ENCODE measurements at places on chromosomes 5 and 9.

DNA sequence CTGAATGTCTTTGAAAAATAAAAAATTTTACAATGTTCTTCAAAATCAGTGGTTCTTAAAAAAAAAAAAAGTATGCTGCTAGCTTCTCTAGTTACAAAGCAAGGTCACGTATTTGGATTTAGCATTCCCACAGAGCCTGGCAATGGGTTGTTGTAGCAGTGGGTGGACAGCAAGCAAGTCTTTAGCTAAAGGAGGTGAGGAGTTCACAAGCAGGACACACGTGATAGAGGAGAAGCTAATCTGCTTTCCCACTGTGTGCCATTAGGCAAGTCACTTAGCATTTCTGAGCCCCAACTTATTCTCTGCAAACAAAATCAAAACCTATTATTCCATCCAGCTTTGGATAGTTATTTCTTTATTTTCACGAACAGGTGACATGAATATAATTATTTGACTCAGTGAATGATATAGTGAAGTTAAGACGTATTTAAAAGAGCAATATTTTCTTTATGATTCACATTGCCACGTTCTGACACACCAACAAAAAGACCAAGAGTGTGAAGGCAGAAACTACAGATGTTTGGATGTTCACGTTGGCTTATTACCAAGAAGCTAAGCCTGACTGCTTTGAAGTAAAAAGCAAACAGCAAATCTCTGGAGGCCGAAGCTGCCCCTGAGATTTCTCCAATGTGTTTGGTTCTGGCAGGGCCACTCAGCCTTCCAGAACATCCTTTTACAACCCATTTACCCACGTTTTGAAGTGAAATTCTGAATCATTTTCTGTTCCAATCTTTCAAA, 612.1 kb upstream of the CDH6 start:
- no peaks in the 10 kb centered on the region for H3K27me3 ChIP-seq
- H3K4me3 ChIP-seq = no peak overlapping the region
- H3K36me3 ChIP-seq = no peaks in the 10 kb centered on the region
- H3K27ac ChIP-seq = no peak overlapping the region
- H3K4me1 ChIP-seq = no peaks in the 10 kb centered on the region

DNA sequence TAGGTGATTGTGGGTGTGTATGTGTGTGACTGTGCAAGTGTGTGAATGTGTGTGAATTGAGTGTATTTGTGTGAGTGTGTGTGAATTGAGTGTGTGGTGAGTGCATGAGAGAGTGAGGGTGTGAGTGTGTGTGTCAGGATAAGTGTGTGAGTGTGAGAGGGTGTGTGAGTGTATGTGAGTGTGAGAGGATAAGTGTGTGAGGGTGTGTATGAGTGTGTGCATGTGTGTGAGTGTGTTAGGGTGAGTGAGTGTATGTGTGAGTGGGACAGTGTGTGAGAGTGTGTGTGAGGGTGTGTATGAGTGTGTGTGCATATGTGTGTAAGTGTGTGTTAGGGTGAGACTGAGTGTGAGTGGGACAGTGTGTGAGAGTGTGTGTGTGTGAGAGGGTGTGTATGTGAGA, 21.7 kb downstream of the GPRIN1 start:
- no peak overlapping the region for H3K4me3 ChIP-seq
- no peaks in the 10 kb centered on the region for H3K36me3 ChIP-seq
- H3K4me1 ChIP-seq = no peaks in the 10 kb centered on the region

DNA sequence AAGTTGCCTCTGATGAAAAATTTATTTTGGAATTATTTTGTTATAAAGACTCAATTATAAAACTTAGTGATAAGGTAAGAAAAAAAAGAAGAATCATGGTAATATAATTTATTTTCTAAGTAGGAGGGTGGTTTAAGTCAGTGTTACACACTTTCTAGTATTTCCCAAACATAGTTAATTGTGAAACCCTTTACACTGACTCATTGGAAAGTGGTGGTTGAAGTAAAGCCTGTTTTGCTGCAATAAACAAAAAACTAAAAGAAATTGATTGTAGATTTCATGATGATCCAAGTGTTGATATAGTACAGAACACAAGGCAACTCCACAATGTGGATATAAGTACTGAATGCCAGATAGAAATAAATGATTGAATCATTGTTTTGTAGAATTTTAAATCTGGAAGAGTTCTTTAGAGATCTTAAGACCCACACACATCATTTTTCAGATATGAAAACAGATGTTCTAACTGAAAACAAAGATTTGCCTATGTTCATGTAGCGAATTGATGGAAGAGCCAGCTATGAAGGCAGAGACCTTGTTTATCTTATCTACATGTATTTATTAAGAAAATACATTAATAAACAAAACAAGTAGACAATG, 539.8 kb downstream of the PRELID2 start:
- no peak for DNase-seq
- H3K27ac ChIP-seq = no peak overlapping the region
- no peak overlapping the region for H3K4me3 ChIP-seq

DNA sequence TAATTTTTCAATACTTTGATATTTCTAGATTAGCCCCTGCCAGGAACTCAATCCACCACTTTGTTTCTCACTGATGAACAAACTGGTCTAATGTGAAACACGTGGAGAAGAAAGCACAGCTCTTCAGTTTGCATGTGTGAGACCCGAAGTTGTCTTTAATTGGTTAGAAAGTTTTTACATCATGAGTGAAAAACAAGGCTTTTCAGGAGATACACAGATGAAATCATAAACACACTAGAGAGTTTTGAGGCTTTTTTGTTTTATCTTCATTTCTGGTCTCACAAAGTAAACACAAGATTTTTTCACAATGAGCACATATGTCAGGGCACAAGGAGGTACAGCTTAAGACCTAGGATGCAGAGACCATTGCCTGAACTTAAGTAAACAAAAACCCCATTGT, 84.5 kb upstream of the MOCS2 start:
- no peaks in the 10 kb centered on the region for H3K4me1 ChIP-seq
- H3K27ac ChIP-seq = no peak overlapping the region
- H3K36me3 ChIP-seq = no peaks in the 10 kb centered on the region

DNA sequence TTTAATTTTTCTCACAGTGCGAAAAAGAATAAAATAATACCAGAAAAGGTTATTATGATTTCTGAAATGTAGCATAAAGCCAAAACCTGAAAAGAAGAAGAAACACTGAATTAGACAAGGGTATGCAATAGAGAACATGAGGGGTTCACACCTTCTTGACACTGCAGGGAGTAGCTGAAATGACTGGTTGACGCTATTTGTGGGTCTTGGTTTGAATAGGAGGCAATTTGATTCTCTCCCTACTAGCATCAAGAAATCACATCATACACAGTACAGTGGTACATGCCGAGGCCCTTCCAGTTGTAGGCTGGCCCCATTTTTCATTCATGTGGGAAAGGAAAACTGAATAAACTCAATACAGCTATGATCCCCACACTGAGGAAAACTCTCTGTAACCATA, 68.6 kb downstream of the NR3C1 start:
- peaks cover 5% of the 10 kb centered on the region for H3K4me1 ChIP-seq
- no peak overlapping the region for H3K4me3 ChIP-seq
- no peak for DNase-seq
- no peaks in the 10 kb centered on the region for H3K27me3 ChIP-seq
- H3K27ac ChIP-seq = no peak overlapping the region
- no peaks in the 10 kb centered on the region for H3K36me3 ChIP-seq

DNA sequence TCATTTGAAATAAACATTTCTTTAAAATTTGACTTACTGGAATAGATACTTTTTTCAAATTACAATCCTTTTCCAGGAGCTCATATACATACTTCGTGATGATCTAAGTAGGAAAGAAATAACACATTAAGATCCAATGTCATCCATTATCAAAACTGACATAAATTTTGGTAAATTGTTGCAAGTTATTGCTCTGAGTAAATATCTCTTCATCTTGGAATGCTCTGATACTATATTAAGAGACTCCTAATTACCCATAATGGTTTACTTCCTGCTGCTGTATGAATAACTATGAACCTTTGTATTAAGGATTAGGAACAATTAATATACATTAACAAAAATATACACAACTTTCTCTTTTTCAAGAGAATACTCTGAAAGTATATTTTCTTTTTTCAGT, 223.0 kb upstream of the POU5F2 start:
- no peaks in the 10 kb centered on the region for H3K4me1 ChIP-seq
- H3K27ac ChIP-seq = no peak overlapping the region

- no peak overlapping the region for H3K4me3 ChIP-seq
- H3K36me3 ChIP-seq = no peaks in the 10 kb centered on the region
- DNase-seq = no peak
- peaks cover 15% of the 10 kb centered on the region for H3K4me1 ChIP-seq
Observed at GRCh38 chr5:79189439-79190234, 46.3 kb upstream of the JMY start.

DNA sequence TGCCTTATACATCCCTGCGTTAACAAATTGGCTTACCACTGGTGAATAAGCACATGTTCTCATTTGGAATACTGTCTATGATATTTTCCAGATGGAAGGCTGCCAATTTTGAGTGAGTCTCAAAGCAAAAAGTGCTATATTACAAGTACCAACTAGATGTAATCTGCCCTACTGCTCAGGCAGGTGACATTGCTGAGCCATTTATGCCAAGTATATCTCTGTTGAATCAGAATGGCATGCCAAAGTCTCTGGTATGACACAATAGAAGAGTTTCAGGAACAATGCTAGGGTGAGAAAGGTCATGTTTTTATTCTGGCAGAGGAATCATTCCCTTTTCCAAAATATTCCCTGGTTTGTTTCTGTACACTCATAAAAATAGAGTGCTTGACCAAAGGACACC, 356.5 kb downstream of the CDH9 start:
- H3K27me3 ChIP-seq = no peaks in the 10 kb centered on the region
- no peak for DNase-seq
- no peak overlapping the region for H3K27ac ChIP-seq
- H3K36me3 ChIP-seq = no peaks in the 10 kb centered on the region
- no peaks in the 10 kb centered on the region for H3K4me1 ChIP-seq
- H3K4me3 ChIP-seq = no peak overlapping the region

- DNase-seq = no peak
- H3K4me1 ChIP-seq = peaks cover 56% of the 10 kb centered on the region
- no peaks in the 10 kb centered on the region for H3K36me3 ChIP-seq
Observed at GRCh38 chr9:127126971-127127370, 4.5 kb upstream of the ANGPTL2 start.

GRCh38 chr5:17928581-17928981, 294.3 kb downstream of the TAF11L14 start:
- no peaks in the 10 kb centered on the region for H3K36me3 ChIP-seq
- peaks cover 8% of the 10 kb centered on the region for H3K4me1 ChIP-seq
- H3K27ac ChIP-seq = no peak overlapping the region
- no peak for DNase-seq

GRCh38 chr5:80600943-80601693, 31.0 kb upstream of the ANKRD34B start:
- H3K27me3 ChIP-seq = no peaks in the 10 kb centered on the region
- no peak overlapping the region for H3K27ac ChIP-seq
- H3K36me3 ChIP-seq = no peaks in the 10 kb centered on the region
- H3K4me3 ChIP-seq = no peak overlapping the region
- no peak for DNase-seq

DNA sequence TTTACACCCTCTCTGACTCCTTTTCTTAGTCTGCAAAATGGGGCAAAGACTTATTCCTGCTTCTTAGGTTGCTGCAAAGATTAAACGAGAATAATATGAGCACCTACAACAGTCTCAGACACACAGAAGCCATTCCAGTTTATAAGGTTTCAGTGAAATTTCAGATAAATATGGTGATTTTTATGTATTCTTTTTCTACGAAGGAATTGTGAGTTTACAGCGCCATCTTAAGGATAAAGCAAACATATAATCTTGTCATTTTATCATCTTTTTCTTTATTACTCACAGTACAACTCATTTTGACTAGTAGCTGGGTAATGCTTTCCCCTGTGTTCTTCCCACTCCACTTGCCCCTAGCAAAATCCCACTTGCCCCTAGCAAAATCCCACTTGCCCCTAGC, 29.2 kb upstream of the SMC5 start:
- H3K27ac ChIP-seq = no peak overlapping the region
- H3K4me1 ChIP-seq = no peaks in the 10 kb centered on the region
- H3K36me3 ChIP-seq = no peaks in the 10 kb centered on the region
- no peak overlapping the region for H3K4me3 ChIP-seq
- no peaks in the 10 kb centered on the region for H3K27me3 ChIP-seq

GRCh38 chr5:32031089-32031488, 143.0 kb downstream of the GOLPH3 start:
- no peak overlapping the region for H3K4me3 ChIP-seq
- H3K4me1 ChIP-seq = peaks cover 36% of the 10 kb centered on the region
- no peak for DNase-seq
- H3K27ac ChIP-seq = no peak overlapping the region

GRCh38 chr5:77312413-77312812, 101.9 kb downstream of the PDE8B start:
- H3K36me3 ChIP-seq = no peaks in the 10 kb centered on the region
- no peak for DNase-seq
- H3K4me3 ChIP-seq = no peak overlapping the region
- H3K27me3 ChIP-seq = no peaks in the 10 kb centered on the region
- H3K27ac ChIP-seq = no peak overlapping the region

GRCh38 chr5:81783401-81783800, 32.5 kb upstream of the SSBP2 start:
- DNase-seq = no peak
- H3K36me3 ChIP-seq = no peaks in the 10 kb centered on the region
- H3K4me1 ChIP-seq = peaks cover 43% of the 10 kb centered on the region
- H3K27ac ChIP-seq = no peak overlapping the region
- no peaks in the 10 kb centered on the region for H3K27me3 ChIP-seq

- H3K4me3 ChIP-seq = no peak overlapping the region
- no peak for DNase-seq
- no peaks in the 10 kb centered on the region for H3K36me3 ChIP-seq
- no peaks in the 10 kb centered on the region for H3K4me1 ChIP-seq
- H3K27ac ChIP-seq = no peak overlapping the region
Observed at GRCh38 chr5:1706428-1706827, 93.2 kb downstream of the MRPL36 start.

- DNase-seq = no peak
- no peak overlapping the region for H3K27ac ChIP-seq
- no peak overlapping the region for H3K4me3 ChIP-seq
- no peaks in the 10 kb centered on the region for H3K36me3 ChIP-seq
Observed at GRCh38 chr9:86200599-86201162, 58.8 kb downstream of the C9orf153 start.

- no peaks in the 10 kb centered on the region for H3K27me3 ChIP-seq
- H3K27ac ChIP-seq = no peak overlapping the region
- no peaks in the 10 kb centered on the region for H3K36me3 ChIP-seq
- no peak overlapping the region for H3K4me3 ChIP-seq
- peaks cover 29% of the 10 kb centered on the region for H3K4me1 ChIP-seq
Observed at GRCh38 chr5:113378959-113379541, 55.7 kb downstream of the TSSK1B start.

- no peaks in the 10 kb centered on the region for H3K36me3 ChIP-seq
- peak overlapping the region; percentile 98 for H3K4me3 ChIP-seq
- H3K27ac ChIP-seq = peak overlapping the region; percentile 100
- no peak for DNase-seq
- H3K27me3 ChIP-seq = no peaks in the 10 kb centered on the region
- H3K4me1 ChIP-seq = peaks cover 42% of the 10 kb centered on the region
Observed at GRCh38 chr5:55993731-55994494, 850 bp downstream of the IL6ST start.

- no peak overlapping the region for H3K27ac ChIP-seq
- no peaks in the 10 kb centered on the region for H3K27me3 ChIP-seq
- no peak overlapping the region for H3K4me3 ChIP-seq
- no peaks in the 10 kb centered on the region for H3K36me3 ChIP-seq
Observed at GRCh38 chr9:42386477-42386876, 203.0 kb downstream of the SPATA31A6 start.

GRCh38 chr5:125348936-125349831, 602.7 kb upstream of the ZNF608 start:
- no peaks in the 10 kb centered on the region for H3K36me3 ChIP-seq
- H3K4me1 ChIP-seq = peaks cover 5% of the 10 kb centered on the region
- H3K4me3 ChIP-seq = no peak overlapping the region
- no peaks in the 10 kb centered on the region for H3K27me3 ChIP-seq
